ENCODE measurements at places on chromosomes 5 and 9.
A peak's percentile ranks its signal among the peaks of the same experiment; 100 is the strongest.

GRCh38 chr9:33135470-33135958 lies 31.6 kb downstream of the B4GALT1 start:
- no peak for DNase-seq

DNA sequence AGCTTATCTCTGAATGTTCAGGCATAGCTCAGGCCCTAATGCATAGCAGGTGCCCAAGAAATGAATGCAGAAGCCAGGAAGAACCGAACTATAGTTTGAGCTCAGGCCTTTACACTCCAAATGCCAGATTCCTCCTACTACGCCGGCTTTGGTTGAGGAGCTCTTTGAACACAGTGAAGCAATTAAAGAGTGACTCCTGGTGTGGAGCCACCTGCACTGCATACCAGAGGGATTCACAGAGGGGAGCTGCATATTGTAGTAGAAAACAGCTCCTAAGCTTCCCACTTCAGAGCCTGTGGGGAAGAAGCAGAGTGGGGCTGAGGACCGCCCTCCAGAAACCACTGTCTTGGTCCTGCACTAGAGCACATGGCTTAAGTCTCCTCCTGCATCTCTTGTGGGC lies 14.5 kb upstream of the KCNMB1 start:
- no peak for DNase-seq

GRCh38 chr9:92503156-92503555 lies 20.9 kb upstream of the ASPN start:
- no peak for DNase-seq

- DNase-seq, result no peak
Observed at GRCh38 chr9:137366891-137367381, 56.0 kb downstream of the EXD3 start.

DNA sequence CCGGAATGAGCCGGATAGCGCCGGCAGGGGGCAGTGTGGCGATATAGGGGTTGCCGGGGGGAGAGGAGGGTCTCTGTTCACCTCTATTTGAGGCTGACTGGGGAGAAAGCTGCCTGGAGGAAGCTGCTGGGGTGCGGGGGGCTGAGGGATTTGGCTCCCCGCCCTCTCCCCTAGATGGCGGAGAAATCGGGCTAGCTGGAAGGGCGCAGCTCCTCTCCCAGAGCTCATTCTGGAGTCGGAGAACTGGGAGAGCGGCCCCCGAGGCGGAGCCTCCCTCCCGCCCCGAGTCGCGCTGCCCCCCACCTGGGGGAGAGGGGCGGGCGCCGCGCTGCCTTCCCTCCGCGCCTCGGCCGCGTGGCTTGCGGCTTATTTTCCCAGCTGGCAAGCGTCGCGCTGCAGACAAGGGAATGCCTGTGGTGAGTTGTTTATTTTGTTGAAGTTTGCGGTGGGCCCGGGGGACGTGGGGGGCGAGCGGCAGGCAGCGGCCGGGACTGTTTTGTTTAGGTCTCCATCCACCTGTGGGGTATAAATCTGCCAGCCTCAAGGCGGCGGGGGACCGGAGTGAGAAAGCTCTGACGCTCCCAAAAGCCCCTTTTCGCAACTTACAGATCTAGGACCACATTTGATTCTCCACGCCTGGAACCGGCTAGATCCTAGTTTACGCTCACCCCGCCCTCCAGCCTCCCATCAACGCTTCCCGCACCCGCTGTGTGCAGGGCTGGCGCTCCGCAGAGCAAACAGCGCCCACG lies 4.1 kb upstream of the RGMB start:
- DNase-seq, result no peak

- DNase-seq, result no peak
Observed at GRCh38 chr9:134434894-134435506, 108.7 kb downstream of the RXRA start.

- DNase-seq, result no peak
Observed at GRCh38 chr5:80124121-80124918, 89.2 kb downstream of the THBS4 start.

DNA sequence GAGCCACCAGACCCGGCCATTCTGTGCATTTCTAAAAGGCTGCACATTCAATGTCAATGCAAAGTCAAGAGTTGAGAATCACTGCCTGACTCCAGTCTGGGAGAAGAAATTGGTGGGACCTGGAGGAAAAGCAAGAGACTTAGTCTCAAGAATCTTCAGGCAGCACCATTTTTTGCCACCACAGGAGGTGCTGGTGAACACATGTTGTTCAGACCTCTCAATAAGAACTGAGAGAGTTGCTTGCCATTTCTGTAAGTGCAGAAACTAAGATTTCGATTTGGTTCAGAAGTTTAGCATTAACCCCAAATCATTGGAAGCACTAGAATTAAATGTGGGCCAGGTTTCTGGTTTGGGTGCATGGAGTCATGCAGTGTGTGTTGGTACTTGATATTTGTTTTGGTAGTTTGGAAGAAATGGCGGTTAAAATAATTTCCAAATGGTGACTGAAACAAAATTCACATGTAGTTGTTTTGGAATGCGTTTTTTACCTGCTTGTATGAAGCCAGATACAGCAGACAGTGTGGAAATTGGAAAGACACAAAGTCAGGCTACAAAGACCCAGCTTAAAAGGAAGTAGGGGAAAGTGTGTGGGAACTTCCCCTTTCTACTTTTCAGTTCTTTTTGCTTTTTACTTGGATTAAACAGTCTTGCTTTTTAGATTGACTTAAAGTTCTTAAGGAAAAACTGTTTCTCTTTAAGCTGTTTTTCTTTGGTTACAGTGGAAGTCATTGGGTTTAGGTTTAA lies 20.4 kb downstream of the PDE8B start:
- no peak for DNase-seq

GRCh38 chr9:119349351-119349825 lies 19.8 kb downstream of the BRINP1 start:
- no peak for DNase-seq

DNA sequence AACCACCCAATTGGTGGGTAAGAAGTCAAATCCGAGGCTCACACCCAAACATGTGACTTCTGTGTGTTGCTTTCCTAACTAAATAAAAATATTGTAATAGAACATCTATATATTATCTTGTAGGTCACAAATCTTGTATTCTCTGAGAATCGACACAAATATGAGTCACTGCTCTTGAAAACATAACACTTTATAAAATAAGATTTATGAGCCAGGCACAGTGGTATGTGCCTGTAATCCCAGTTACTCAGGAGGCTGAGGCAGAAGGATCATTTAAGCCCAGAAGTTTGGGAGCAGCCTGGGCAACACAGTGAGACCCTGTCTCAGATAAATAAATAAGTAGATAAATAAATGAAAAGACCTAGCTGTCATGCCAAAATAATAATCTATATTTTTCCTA lies 624.1 kb downstream of the ANXA1 start:
- DNase-seq, result no peak

- no peak for DNase-seq
Observed at GRCh38 chr5:34538026-34538672, 118.0 kb upstream of the RAI14 start.

DNA sequence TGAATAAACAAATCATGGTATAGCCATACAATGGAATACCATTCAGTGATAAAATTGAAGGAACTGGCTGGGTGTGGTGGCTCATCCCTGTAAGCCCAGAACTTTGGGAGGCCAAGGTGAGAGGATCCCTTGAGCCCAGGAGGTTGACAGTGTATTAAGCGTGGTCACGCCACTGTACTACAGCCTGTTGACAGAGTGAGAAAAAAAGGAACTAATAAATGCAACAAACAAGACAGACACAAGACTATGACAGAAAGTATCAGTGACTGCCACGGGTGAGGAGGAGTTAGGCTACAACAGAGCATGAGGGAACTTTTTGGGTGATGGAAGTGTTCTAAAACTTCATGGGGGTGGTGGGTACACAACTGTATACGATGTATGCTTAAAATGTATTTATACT lies 2.2 kb downstream of the FNIP1 start:
- peak; percentile 14 for DNase-seq

GRCh38 chr5:39231705-39232525 lies 12.6 kb upstream of the FYB1 start:
- no peak for DNase-seq

GRCh38 chr9:108117306-108117705 lies 627.7 kb upstream of the KLF4 start:
- no peak for DNase-seq

GRCh38 chr9:131203431-131204218 lies 72.7 kb downstream of the FAM78A start:
- no peak for DNase-seq

- no peak for DNase-seq
Observed at GRCh38 chr9:111356481-111357244, 26.6 kb upstream of the OR2K2 start.

DNA sequence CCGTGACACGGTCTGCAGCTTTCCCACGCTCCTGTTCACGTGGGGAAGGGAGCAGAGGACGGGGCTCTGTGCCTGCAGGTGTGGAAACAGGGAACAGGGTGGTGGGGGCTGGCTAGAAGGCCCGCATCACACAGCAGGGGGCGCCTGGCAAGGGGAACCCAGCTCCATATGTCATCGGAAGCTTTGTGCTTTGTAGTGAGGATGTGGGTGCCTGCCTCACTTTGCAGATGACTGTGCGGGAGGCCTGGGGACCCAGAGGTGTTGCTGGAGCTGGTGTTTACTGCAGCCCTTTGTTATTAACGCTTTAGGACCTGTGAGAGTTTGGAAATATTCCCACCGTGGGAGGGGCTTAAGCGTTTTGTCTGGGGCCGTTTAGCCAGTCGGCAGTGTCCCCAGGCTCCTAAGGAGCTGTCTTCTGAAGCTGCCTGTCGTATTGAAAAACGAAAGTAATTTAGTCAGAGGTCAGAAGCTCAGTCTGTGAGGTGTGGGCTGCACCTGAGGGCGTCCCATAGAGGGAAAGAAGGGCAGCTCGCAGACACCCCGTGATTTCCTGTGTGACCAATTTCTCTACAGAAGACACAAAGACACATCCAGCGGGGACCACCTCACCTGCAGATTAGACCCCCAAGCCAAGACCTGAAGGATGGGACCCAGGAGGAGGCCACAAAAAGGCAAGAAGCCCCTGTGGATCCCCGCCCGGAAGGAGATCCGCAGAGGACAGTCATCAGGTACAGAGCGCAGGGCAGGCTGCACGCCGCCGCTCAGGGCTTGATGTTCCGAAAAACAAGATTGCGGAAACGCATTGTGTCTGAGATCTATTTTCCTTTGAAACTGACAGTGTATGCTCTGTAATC lies 9.1 kb downstream of the MAN1B1 start:
- peak; percentile 63 for DNase-seq

- DNase-seq, result no peak
Observed at GRCh38 chr9:81476813-81477490, 212.4 kb downstream of the TLE1 start.

DNA sequence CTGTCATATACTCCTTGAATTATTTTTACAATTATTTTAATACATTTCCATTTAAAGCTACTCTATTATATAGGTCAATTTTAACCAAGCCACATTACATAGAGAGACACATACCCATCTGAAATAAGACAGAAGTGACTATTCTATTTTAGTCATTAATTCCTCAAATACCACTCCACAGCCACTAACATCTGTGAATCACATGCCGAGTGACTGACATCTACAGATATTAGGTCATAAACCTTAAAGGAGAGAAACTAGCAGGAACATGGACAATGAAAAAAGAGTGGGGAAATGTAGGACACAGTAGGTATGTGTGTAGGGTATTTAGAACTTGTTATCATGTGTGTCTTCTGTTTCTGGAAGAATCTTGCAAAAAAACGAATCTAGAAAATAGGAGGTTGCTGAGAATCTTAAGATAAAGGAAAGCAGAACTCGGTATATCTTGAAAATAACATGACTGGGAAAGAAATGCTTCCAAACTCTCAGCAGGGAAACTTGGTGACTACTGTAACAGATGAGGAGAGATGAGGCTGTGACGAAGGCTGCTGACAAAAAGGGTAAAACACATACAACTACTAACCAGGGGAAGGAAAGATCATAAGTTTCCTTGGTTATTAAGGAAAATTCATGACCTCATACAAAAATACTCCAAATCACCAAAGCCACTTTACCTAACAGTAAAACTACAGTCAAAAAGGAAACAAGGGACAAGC lies 84.6 kb downstream of the PLPP1 start:
- no peak for DNase-seq

DNA sequence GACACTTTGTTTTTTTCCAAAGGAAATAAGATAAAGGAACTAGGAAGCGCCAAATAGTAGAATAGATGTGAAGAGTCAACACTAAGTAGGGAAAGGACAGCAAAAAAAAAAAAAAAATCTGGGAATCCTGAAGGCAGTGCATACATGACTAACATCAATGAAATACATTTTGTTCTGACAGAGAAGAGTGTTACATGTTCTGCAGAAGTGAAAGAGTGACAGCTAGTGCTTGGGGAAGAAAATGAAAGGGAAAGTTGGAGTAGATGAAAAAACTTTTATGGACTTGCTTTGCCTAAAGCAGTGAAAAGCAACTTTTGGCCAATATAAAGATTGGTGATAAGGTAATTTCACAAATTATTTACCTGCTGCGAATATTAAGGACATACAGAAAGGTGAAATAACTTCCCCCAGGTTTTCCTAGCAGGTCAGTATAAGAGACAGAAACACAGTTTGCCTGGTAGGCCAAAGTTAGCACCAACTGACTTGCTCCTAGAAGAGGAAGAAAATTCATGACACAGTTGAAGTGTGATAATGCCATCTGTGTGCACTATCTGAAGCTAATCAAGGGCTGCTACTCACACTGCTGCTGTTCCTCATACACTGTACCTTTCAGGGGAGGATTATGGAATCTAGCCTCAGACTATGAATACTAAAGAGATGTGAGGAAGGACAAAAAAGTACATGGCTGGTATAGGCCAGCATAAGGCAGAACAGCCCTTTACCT lies 38.6 kb downstream of the RANBP6 start:
- no peak for DNase-seq

GRCh38 chr5:113081881-113082546 lies 105.4 kb downstream of the DCP2 start:
- DNase-seq, result no peak

DNA sequence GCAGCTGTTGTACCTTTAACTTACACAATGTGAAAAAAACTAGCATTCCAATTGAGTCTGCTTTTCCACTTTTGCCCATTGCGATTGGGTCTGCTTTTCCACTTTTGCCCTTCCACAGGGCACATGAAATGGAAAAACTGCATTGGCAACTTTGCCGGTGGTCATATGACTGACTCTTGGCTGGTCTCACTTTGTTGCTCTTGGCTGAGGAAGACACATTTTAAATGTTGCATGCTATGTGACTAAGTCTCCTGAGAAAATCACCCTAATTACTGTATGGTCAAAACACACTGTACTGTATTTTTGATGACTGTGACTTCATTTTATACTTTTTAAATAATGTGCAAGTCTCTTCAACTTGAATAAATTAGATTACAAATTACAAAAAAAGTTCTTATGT lies 1.6 kb upstream of the OXCT1 start:
- DNase-seq, result no peak

- DNase-seq, result no peak
Observed at GRCh38 chr9:75893106-75893505, 2.6 kb downstream of the PCSK5 start.

GRCh38 chr9:126276056-126276728 lies 50.4 kb upstream of the MVB12B start:
- no peak for DNase-seq

- DNase-seq, result peak; percentile 42
Observed at GRCh38 chr9:89418882-89419640, 78.9 kb downstream of the SEMA4D start.

GRCh38 chr5:62330302-62330701 lies 24.3 kb downstream of the KIF2A start:
- DNase-seq, result no peak

GRCh38 chr5:161273410-161273809 lies 273.1 kb downstream of the GABRB2 start:
- no peak for DNase-seq

GRCh38 chr5:137778772-137779564 lies 24.8 kb upstream of the HNRNPA0 start:
- peak; percentile 18 for DNase-seq

Measured in memory B cell (primary cell).